ENCODE measurements at places on chromosomes 7 and 10. TPM values are rescaled to one million over a fixed set of nuclear protein-coding genes. Genes with fewer than 3 reads are reported as not detected.

GRCh38 chr10:114679552-114679951 lies 21.5 kb upstream of the ABLIM1 start:
- no peak for DNase-seq

DNA sequence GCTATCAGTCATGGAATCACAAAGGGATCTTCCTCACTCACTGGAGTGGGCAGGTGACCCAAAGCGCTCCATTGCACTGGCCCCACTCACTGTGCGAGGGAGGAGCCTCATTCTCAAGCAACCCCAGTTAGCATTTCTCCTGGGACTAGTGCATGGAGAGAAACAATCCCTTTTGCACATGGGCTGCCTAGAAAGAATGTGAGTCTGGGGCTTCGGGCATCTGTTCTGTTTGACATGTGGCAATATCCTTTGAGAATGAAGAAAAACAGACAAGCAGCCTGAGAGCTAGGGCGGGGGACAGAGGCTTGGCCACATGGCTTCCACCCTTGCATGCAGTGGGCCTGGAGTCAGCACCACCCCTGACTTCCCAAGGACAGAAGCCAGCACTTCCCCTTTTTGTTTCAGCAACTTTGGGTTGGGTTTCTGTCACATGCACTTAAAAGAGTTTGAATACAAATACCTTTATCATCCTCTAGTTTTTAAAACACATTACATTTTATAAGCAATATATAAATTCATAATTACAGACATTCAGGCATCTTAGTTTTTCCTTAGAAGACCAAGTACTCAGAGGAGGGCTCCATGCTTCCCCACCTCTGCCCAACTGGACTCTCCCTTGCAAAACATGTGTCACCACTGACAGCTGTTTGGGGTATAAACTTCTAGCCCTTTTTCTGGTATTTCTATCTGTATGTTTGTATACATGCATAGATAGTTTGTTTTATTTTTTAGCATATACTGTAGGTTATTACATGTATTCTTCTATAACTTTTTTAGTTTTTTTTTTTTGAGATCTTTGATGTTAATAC lies 73.8 kb downstream of the RBM20 start:
- no peak for DNase-seq

DNA sequence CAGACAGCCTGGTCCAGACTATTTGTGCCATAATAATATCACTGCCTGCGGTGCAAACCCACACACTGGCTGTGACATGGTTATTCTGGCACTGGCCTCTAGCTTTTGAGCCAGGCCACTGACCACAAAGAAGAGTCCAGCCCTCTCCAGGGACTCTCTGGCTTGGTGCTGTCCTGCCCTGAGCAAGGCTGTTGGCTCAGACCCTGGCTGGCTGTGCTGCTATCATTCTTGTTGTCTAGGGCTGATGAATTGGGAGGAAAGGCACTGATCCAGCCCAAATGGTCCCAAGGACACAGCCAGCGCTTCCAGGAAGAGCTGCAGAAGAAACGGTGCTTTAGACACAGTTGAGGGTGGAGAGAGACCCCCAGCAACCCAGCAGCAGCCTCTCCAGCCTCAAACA lies 80.8 kb downstream of the TMEM130 start:
- no peak for DNase-seq

GRCh38 chr7:70669854-70670253 lies 462.1 kb upstream of the GALNT17 start:
- no peak for DNase-seq

DNA sequence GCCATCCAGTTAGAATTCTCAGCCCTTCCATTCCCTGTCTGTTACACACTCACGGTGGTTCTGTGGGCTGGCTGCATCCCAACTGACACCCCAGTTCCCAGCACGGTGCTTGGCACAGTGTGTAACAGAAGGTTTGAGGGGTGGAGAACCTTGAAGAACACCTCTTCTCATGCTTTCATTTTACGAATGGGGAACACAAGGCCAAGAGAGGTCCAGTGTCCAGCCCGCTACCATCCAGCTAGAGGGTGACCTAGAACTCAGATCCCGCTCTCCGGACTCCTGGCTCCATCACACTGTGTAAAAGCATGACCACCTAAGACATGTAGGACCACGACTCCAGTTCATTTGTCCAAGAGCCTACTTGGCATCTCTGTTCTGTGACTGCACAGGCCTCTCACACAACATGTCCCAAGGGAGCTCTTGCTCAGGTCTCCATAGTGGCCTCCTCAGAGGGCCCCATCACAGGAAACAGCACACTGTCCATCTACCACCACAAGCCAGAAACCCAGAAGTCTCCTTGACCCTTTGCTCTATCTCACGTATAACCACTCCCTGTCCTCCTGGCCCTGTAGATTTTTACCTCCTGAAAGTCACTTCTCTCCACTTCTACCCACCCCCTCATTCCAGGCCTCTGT lies 2.8 kb upstream of the CDH23 start:
- DNase-seq: no peak

DNA sequence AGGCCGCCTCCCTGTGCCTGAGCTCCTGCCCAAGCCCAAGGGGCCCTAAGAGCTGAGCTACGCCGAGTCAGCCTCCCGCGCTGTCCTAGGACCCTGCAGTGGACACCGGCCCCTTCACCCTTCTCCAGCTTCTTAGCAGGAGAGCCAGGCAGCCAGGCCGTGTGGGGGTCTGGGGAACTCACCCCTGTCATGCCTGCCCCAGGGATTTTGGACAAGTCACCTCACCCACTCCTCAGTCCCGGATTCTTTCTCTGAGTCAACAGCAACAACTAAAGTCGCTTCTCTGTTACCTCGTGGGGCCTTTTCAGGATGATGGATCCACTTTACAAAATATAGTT lies 79.3 kb downstream of the MKI67 start:
- DNase-seq: no peak

DNA sequence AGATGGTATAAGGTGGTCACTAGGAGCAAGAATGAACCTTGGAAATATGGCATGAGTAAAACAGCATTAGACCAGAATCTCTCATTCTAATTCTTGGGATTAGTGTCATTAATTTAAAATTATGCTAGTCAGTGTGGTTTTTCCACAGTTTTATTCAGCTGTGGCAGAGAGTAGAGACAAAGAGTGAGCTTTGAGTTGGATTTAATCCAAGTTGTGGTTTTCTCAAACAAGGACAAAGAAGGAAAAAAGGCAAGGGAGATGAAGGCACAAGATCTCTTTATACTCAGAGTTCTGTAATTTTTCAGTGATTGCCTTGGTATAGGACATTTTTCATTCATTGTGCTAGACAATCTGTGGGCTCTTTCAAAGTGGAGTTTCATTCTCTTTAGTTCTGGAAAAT lies 28.2 kb upstream of the AKAP9 start:
- peak; percentile 32 for DNase-seq

DNA sequence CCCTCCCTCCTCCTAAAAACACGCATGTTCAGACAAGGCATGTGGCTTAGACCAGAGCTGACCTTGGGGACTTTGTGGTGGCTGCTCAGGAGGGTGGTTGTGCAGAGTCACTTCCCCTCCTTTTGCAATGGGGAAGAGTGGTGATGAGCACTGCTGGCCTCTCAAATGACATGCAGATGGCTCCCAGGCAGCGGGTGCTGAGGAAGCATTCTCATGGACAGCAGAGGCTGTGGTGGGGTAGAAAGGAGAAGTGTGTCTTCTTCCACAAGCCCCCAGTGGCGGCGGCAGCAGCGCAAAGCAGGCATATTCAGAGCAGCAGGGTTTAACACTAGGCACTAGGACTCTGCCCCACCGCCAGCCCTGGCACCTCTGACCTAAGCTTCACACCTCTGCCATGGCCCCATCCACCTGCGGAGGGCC lies 105.9 kb upstream of the ANLN start:
- no peak for DNase-seq

GRCh38 chr10:53839440-53840039 lies 961.5 kb downstream of the PCDH15 start:
- DNase-seq: no peak

DNA sequence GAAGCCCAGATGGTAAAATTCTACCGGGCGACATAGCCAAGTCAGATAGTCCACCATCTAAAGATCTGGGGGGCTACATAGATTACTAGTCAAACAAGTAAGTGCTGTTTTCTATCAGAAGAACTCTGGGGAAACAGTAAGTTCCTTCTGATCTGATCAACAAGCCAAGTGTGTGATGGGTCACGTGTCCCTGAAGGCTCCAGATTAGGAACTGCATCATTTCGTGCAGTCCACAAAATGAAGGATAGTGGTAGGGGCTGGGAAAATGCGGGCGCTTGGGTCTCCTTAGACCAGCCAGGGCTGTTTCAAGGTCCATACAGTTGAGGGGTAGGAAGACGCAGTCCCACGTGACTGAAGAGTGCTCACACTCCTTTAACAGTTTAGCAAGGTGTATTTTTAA lies 1.8 kb upstream of the CHN2 start:
- DNase-seq: no peak

- DNase-seq: no peak
These were observed 2.3 kb upstream of the DRGX start for GRCh38 chr10:49398000-49398861.

DNA sequence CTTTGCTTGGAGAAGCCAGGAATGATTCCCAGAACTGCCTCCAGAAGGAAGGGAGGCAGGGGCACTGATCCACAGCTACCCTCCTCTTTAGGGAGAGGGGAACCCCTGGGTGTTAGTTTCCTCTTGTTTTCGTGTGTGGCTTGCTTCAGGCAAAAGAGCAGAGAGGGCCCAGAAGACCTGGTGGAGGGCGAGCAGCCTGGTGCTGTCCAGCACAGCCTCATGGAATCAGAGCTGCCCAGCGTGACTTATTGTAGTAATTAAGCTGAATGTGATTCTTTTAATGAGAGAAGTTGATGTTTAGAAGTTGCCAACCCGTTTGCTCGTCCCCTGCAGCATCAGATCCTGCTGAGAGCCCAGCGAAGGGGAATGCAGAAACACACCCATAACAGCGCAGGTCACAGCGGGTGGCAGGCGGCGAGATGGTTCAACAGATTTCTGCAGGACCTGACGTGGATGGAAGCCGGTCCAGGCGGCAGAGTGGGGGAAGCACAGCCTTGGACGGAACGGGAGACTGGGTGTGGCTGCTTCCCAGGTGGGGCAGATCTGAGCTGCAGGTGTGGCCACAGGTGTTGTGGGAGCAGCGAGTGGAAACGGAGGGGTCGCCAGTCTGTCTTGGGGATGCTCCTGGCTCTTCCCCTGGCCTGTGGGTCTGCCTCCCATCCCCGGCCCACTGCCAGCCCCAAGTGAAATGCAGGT lies 53.7 kb upstream of the SHH start:
- DNase-seq: no peak

- peak; percentile 94 for DNase-seq
These were observed 135.3 kb downstream of the KIAA1217 start for GRCh38 chr10:24344279-24344678.

DNA sequence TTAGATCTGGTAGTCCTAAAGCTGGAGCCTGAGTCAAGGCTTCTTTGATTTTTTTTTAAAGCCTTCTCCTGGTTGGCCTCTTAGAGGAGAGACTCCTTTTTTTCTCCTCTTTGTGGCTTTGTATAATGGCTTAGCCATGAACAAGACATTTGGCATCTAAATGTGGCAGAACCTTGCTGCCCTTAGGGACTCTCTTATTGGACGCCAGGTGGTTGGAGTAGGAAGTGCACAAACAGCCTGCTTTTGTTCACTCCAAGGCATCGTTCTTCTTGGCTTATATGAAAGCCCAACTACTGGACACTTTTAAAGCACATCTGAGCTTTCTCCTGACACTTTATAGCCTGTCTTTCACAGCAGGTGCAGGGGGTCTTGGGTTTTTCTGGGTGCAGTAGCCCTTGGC lies 25.0 kb downstream of the ZPBP start:
- no peak for DNase-seq

GRCh38 chr7:44727158-44727936 lies 21.3 kb upstream of the ZMIZ2 start:
- DNase-seq: peak; percentile 77

GRCh38 chr7:55265836-55266642 lies 99.1 kb upstream of the LANCL2 start:
- no peak for DNase-seq

- DNase-seq: no peak
These were observed 40.3 kb downstream of the HIPK2 start for GRCh38 chr7:139737221-139738100.

DNA sequence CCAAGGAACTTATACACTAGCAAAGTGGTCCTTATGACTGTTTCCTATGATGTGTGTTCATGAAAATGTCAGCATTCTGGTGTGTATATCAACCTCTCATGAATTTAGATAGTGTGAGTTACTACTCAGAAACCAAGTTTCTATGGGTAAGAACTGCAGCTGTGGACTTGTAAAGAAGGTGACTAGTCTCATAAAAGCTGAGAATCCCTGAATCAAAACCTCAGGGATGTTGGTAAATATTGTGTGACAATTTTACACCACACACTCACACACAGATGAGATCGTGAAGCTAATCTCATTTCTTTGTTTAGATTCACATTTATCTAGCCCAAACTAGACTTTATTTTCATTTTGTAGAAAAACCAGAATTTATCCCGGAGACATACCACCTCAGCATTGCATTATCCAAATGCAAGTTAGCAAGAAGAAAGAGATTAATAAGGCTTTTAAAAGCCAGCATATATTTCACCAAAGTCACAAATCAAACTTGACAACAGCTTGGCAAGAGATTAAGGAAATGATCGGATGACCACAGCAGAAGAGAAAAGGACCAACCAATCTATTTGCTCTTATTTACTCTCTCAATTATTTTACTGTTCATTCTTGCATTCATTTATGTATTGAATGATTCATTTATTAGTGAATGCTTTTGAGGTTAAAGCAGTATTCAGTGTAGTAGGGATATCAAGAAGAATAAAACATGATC lies 92.9 kb downstream of the PLXDC2 start:
- DNase-seq: no peak

- DNase-seq: peak; percentile 41
These were observed 3.6 kb downstream of the C10orf67 start for GRCh38 chr10:23341004-23341403.

DNA sequence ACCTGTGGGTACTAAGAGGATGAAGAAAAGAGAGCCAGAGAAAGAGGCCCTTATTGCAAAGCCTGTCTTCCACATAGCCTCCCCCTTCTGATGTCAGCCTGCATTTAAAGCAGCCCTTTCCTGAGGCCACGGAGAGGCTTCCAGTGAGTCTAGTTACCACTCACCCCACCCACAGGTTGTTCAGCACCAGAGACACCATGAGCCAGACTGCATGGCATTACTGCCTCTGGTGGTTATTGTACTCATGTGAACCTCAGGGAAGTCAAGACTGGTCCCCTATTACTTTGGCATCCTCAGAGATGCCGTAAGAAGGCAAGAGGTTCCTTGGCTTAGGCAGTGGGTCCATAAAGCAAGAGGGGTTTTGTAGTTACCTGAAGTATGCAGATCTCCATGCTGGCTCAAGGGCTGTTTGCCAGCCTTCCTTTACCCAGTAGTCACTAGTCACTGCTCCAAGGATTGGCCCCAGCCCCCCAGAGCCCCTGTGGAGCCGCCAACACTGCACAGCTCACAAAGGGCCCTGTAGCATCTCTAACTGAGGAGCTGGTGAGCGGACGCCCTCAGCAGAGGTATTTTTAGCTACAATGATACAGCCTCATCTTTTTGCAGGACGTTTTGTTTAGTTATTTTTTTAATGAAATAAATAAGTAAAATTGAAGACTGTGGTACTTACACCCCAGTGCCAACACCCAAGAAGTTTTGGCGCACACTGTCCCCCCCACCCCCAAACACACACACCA lies 20.7 kb downstream of the LRRC4 start:
- DNase-seq: no peak

- DNase-seq: no peak
These were observed 19.5 kb downstream of the TRIM56 start for GRCh38 chr7:101104799-101105198.

Gene NXPH1
- not detected for total RNA-seq

Gene BEND7
- 0.13 TPM for total RNA-seq

Gene HOXA5
- 1.4 TPM for total RNA-seq

Gene ZNF239
- total RNA-seq: 7.5 TPM

Gene CPN1
- not detected for total RNA-seq

Gene STEAP1B
- total RNA-seq: 60.3 TPM

Gene ZNF736
- 7.3 TPM for total RNA-seq

Gene DRGX
- 0.37 TPM for total RNA-seq

Data from HFFc6 (cell line).